Glutamatergic neuron (in vitro differentiated cells): ENCODE measurements at places on chromosomes 4 and X. TPM values are rescaled to one million over a fixed set of nuclear protein-coding genes. Genes with fewer than 3 reads are reported as not detected.

The HTR2C gene
- not detected for total RNA-seq

The PAGE4 gene
- total RNA-seq, result not detected

The GAR1 gene
- 9.1 TPM for total RNA-seq

DNA sequence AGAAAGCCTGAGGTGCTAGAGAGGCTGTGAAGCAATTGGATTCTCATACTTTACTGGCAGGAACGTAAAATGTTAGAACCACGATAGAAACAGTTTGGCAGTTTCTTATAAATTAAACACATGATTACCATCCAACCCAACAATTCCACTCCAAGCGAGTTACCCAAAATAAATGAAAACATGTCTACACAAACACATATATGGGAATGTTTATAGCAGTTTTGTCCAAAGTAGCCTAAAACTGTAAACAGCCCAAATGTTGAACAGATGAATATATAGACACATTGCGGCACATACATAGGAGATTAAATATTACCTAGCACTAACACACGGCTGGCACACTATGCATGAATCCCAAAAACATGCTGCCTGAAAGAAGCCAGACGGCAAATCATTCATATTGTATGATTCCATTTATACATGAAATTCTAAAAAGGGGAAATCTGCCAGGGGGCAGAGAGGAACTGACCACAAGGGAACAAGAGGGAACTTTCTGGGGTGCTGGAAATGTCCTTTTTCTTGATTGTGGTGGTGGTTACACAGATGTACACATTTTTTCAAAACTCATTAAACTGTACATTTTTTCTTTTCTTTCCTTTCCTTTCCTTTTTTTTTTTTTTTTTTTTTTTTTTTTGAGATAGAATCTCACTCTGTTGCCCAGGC lies 50.4 kb upstream of the SLC25A4 start:
- H3K4me3 ChIP-seq, result no peak overlapping the region
- DNase-seq, result no peak
- no peaks in the 10 kb centered on the region for H3K27me3 ChIP-seq
- no peak overlapping the region for H3K27ac ChIP-seq
- H3K4me1 ChIP-seq, result peaks cover 5% of the 10 kb centered on the region

DNA sequence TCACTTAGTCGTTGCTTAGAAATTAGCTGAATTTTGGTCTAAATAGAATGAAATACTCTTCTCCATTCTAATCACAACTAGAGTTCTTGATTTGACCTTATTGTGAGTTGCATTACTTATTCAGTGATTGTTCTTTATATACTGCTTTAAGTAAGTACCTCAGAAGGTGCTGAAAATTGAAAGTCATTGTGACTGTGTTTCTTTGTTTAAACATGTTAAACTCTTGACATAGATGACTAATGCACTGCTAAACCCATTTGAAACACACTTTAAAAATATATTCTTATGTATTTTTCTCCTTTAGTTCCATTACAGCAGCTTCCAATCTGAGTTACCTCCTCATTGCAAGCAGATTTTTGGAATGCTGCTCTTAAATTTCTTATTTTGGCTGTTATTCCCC lies 9.1 kb downstream of the TSPAN7 start:
- DNase-seq, result no peak
- H3K36me3 ChIP-seq, result no peaks in the 10 kb centered on the region
- no peaks in the 10 kb centered on the region for H3K4me1 ChIP-seq
- H3K4me3 ChIP-seq, result no peak overlapping the region
- H3K27me3 ChIP-seq, result no peaks in the 10 kb centered on the region
- H3K27ac ChIP-seq, result no peak overlapping the region

- no peak for DNase-seq
- no peak overlapping the region for H3K4me3 ChIP-seq
- no peaks in the 10 kb centered on the region for H3K36me3 ChIP-seq
- H3K27me3 ChIP-seq, result peaks cover 2% of the 10 kb centered on the region
- no peaks in the 10 kb centered on the region for H3K4me1 ChIP-seq
These were observed 17.5 kb downstream of the FAM9A start for GRCh38 chrX:8783714-8784098.

GRCh38 chrX:121256647-121257046 lies 209.2 kb downstream of the GLUD2 start:
- no peak overlapping the region for H3K4me3 ChIP-seq
- H3K27ac ChIP-seq, result no peak overlapping the region
- H3K36me3 ChIP-seq, result no peaks in the 10 kb centered on the region
- H3K27me3 ChIP-seq, result no peaks in the 10 kb centered on the region

DNA sequence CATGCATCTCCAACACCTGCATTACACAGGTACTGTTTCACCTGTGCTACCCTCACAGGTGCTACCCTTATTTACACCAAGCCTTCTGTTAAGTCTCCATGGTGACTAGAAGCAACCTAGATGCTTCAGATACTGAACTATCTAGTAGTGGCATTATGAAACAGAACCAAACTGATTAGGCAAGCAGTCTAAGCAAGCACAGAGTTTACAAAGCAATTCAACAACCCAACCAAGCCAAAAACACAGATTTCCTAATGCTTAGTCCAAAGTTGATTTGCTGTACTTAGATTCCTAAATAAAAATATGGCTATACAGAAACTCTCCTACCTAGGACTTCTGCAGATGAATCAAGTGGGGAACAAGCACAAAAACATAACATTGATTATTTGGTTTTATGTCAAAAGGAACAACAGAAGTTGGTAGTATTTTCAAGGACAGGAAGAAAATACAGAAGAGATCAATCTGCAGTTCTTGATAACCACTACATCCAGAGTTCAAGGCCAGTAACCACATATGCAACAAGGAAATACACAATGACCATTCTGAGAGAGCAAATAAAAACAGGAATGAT lies 3.2 kb downstream of the TAPT1 start:
- H3K4me1 ChIP-seq, result peaks cover 6% of the 10 kb centered on the region
- DNase-seq, result no peak
- no peaks in the 10 kb centered on the region for H3K36me3 ChIP-seq
- no peak overlapping the region for H3K27ac ChIP-seq
